Naive B cell (primary cell): ENCODE measurements at places on chromosomes 11 and 22. TPM values are rescaled to one million over a fixed set of nuclear protein-coding genes. Genes with fewer than 3 reads are reported as not detected.

- no peak overlapping the region for H3K4me3 ChIP-seq
- H3K36me3 ChIP-seq = peaks cover 32% of the 10 kb centered on the region
- H3K27me3 ChIP-seq = no peaks in the 10 kb centered on the region
- no peaks in the 10 kb centered on the region for H3K4me1 ChIP-seq
These were observed 28.9 kb downstream of the THOC5 start for GRCh38 chr22:29524442-29525191.

DNA sequence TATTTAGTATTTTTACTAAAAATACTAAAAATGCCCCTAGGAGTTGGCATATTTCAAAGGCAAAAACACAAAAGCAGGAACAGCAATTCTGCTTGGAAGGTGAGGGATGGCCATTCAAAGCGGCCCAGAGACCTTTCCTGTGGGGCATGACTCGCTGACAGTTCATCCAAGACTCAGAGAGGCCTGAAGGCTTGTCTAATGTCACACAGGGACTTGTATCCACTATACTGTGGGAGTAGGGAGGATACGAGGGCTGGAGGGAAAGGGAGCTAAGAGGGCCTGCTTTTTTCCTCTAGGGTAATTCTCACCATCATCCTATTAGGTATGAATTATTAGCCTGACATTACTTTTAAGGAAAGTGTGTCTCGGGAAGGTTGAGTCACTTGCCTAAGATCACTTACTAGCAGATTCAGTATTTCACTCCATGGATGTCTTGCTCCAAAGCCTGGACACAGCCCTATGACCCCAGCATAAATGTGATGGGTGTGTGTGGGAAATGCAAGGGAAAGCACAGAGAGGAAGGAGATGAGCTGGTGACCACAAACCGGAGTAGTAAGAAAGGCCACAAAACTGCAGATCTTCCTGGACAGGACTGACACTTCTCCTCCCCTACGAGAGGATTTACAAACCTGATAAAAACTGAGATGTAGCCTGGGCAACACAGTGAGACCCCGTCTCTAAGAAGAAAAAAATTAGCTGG is 16.7 kb upstream of the UCP3 start:
- peaks cover 22% of the 10 kb centered on the region for H3K36me3 ChIP-seq
- H3K27me3 ChIP-seq = no peaks in the 10 kb centered on the region
- DNase-seq = no peak
- peaks cover 14% of the 10 kb centered on the region for H3K4me1 ChIP-seq
- no peak overlapping the region for H3K4me3 ChIP-seq

- H3K4me3 ChIP-seq = no peak overlapping the region
- DNase-seq = no peak
- H3K27ac ChIP-seq = no peak overlapping the region
- H3K4me1 ChIP-seq = no peaks in the 10 kb centered on the region
- peaks cover 21% of the 10 kb centered on the region for H3K27me3 ChIP-seq
These were observed 153.4 kb downstream of the CCDC34 start for GRCh38 chr11:27209562-27210005.

DNA sequence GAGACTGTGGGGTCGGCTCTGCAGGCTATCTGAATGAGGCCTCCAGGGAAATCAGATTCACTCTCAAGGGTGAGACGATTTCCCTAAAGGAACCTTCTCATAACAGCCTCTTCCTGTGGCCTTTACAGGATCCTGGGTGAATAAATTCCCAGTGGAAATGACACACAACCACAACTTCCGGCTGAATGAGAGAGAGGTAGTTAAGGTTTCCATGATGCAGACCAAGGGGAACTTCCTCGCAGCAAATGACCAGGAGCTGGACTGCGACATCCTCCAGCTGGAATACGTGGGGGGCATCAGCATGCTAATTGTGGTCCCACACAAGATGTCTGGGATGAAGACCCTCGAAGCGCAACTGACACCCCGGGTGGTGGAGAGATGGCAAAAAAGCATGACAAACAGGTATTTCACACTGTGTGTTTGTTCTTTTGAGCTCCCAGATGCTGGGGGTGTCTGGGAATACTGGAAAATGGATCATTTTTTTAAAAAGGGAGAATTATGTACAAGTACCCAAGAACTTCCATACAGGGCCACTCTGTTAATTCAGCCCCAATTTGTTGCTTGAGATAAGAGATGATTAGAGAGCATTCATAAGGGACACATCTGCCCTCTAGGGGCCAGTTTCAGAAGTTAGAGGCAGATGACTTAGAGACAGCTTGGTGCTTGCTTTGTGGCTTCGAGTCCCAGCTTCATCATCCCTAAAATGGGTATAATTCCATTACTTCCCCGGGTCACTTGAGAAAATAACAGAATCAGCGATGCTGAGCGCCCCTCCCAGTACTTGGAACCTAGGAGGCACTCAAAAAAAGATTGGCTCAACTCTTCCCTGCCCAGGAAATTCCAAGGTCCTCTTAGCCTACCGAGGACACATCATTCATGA is 10.2 kb downstream of the SERPIND1 start:
- peak; percentile 28 for DNase-seq
- H3K27ac ChIP-seq = peak overlapping the region; percentile 77
- no peaks in the 10 kb centered on the region for H3K27me3 ChIP-seq
- peaks cover 3% of the 10 kb centered on the region for H3K4me1 ChIP-seq
- no peak overlapping the region for H3K4me3 ChIP-seq

DNA sequence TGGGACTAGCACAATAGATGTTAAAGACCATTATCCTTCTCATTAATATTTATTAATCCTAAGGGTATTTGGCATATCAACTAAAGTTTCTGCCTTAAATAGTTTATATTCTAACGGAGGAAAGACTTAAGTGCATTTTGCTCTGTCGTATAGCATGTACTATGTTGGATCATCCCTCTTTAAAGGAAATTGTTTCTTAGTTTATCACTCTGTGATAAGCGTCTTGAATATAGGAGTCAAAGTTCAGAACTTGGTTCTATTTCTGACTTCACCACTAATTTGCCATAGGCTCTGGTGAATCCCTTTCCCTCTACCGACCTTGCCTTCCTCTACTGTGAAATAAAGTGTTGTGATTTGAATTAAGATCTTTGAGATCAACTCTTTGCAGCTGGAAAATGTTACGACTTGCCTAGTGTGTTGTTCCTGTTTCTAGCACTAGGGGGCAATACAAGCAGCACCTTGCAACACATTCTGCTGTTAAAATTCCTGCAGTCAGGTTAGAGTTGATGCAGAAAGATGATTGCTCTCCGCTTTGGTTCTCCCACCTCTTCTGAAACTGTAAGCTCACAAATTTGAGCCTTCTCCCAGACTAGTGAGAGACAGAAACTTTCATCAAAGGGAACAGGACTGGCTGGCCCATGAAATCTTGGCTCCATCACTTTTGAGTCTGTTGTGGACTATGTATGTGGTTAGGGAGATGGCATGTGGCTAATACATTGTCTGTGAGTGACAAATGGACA is 27.8 kb upstream of the ZNRF3 start:
- DNase-seq = peak; percentile 54
- H3K4me1 ChIP-seq = no peaks in the 10 kb centered on the region
- no peaks in the 10 kb centered on the region for H3K36me3 ChIP-seq
- H3K27ac ChIP-seq = no peak overlapping the region
- H3K4me3 ChIP-seq = no peak overlapping the region

GRCh38 chr11:80083531-80083951 is 642.7 kb upstream of the TENM4 start:
- DNase-seq = no peak
- H3K4me3 ChIP-seq = no peak overlapping the region
- H3K36me3 ChIP-seq = no peaks in the 10 kb centered on the region
- peaks cover 2% of the 10 kb centered on the region for H3K4me1 ChIP-seq

DNA sequence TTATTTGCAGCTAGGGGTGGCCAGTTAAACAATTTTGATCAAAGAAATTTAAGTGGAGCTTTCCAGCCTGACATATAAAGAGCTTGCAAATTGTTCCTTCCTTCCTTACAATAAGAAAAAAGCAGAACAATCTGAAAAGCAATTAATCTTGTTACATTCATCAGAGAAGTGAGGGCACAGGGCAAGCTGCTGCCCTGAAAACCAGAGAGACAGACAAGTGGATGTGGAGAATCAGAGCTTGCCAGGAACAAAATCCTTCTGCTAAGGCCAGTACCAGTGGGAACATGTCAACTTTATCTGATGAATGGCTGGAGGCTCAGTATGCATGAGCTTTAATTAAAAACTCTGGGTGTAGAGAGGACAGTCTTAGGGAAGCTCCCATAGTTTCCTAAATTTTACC is 8.8 kb downstream of the CCDC179 start:
- no peak for DNase-seq
- H3K36me3 ChIP-seq = no peaks in the 10 kb centered on the region
- H3K4me3 ChIP-seq = no peak overlapping the region

GRCh38 chr11:1349327-1350041 is 40.1 kb upstream of the TOLLIP start:
- no peak overlapping the region for H3K27ac ChIP-seq
- H3K27me3 ChIP-seq = no peaks in the 10 kb centered on the region
- no peaks in the 10 kb centered on the region for H3K36me3 ChIP-seq

GRCh38 chr11:2198621-2199365 is 27.2 kb upstream of the TH start:
- peaks cover 10% of the 10 kb centered on the region for H3K36me3 ChIP-seq
- peaks cover 12% of the 10 kb centered on the region for H3K4me1 ChIP-seq
- no peak overlapping the region for H3K4me3 ChIP-seq
- H3K27ac ChIP-seq = no peak overlapping the region
- peaks cover 27% of the 10 kb centered on the region for H3K27me3 ChIP-seq

GRCh38 chr11:122998727-122999366 is 17.2 kb upstream of the BSX start:
- peaks cover 36% of the 10 kb centered on the region for H3K27me3 ChIP-seq
- H3K4me1 ChIP-seq = no peaks in the 10 kb centered on the region
- DNase-seq = no peak

GRCh38 chr11:27296497-27296896 is 66.5 kb downstream of the CCDC34 start:
- no peak for DNase-seq
- H3K36me3 ChIP-seq = peaks cover 4% of the 10 kb centered on the region
- H3K4me3 ChIP-seq = no peak overlapping the region
- no peak overlapping the region for H3K27ac ChIP-seq

DNA sequence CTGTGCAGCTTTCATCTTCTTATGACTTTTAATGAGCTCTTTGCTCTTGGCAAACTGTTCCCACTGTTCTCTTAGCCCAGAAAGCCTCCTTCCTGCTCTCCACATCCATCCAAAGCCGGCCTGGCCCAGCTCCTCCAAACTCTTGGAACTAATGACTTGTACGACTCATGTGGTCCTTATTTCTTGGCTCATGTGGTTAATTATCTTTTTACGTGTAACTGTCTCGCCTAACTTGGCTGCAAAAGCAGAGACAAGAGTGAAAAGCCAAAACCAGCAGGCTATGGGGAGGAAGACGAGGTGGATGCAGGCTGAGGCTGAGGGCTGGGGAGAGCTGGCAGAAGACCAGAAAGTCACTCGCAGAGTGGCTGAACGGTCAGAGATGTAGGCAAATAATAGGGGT is 5.5 kb downstream of the CSNK2A3 start:
- no peak overlapping the region for H3K4me3 ChIP-seq
- no peaks in the 10 kb centered on the region for H3K4me1 ChIP-seq
- peaks cover 10% of the 10 kb centered on the region for H3K27me3 ChIP-seq
- no peaks in the 10 kb centered on the region for H3K36me3 ChIP-seq

DNA sequence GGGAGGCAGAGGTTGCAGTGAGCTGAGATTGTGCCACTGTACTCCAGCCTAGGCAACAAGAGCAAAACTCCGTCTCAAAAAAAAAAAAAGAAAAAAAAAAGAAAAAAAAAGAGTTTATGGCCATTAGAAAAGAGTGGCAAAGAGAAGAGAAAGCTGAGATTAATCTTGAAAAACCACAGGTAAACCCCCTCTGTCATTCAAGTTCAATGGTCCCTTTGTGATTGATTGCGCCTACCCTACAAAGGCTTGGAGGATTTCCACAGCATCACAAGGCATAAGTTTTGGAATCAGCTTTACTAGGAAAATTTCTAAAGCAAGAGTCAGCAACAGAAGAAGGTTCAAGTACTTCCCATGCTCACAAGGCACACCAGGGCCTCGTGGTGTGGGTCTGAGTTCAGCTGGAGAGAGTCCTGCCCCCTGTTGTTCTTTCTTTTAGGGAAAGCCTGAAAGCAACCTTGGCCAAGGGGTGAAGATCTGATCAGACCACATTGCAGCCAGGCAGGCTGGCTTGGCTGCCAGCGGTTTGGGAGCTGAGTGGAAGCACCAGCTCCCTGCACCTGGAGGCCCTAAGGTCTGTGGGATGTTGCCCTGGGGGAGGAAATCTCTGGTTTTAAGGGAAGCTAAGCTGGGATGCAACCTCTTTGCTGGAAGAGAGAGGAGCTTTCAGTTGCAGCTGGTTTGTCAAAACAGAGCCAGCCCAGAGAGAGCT is 41.8 kb downstream of the SLN start:
- H3K36me3 ChIP-seq = no peaks in the 10 kb centered on the region
- H3K4me1 ChIP-seq = no peaks in the 10 kb centered on the region
- H3K27ac ChIP-seq = no peak overlapping the region
- DNase-seq = no peak

DNA sequence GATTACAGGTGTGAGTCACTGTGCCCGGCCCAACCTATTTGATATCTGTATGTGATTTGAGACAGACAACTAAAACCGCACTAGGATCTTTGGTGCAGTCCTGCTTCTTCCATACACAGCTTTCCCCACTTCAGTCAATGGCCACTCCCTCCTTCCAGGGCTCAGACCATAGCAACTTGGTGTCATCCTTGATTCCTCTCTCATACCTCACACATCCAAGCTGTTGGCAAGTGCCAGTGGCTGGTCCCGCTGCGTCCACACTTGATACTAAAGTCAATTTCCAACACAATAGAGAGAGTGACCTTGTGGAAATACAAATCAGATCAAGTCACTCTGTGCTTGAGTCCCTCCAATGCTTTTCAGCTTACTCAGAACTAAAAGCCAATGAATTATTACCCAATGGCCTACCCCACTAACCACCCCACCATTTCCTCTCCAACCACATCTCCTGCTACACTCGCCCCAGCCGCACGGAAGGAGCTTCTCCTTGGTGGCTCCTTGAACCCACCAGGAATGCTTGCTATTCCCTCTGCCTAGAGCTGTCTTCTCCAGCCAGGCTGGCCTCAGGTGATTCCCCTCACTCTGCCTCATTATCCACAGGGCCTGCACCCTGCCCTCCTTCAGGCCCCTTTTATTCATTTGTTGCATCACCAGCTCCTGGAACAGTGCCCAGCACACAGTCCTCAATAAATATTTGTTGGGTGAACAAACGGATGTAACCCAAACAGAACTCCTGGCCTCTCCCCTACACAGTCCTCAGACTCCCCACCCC is 12.9 kb downstream of the ABTB2 start:
- no peak overlapping the region for H3K4me3 ChIP-seq
- H3K4me1 ChIP-seq = no peaks in the 10 kb centered on the region
- no peaks in the 10 kb centered on the region for H3K36me3 ChIP-seq
- no peak overlapping the region for H3K27ac ChIP-seq
- DNase-seq = no peak
- H3K27me3 ChIP-seq = peaks cover 25% of the 10 kb centered on the region

The NUP98 gene
- 57.0 TPM for polyA plus RNA-seq

The OR8D4 gene
- polyA plus RNA-seq = not detected

The C22orf31 gene
- polyA plus RNA-seq = not detected

The OR4D9 gene
- polyA plus RNA-seq = not detected

The HPX gene
- not detected for polyA plus RNA-seq

The PACS1 gene
- polyA plus RNA-seq = 44.7 TPM

The PGA5 gene
- not detected for polyA plus RNA-seq

The SCGB1D2 gene
- polyA plus RNA-seq = not detected

The LRRN4CL gene
- not detected for polyA plus RNA-seq
